ENCODE measurements at places on chromosomes 3 and 15.

DNA sequence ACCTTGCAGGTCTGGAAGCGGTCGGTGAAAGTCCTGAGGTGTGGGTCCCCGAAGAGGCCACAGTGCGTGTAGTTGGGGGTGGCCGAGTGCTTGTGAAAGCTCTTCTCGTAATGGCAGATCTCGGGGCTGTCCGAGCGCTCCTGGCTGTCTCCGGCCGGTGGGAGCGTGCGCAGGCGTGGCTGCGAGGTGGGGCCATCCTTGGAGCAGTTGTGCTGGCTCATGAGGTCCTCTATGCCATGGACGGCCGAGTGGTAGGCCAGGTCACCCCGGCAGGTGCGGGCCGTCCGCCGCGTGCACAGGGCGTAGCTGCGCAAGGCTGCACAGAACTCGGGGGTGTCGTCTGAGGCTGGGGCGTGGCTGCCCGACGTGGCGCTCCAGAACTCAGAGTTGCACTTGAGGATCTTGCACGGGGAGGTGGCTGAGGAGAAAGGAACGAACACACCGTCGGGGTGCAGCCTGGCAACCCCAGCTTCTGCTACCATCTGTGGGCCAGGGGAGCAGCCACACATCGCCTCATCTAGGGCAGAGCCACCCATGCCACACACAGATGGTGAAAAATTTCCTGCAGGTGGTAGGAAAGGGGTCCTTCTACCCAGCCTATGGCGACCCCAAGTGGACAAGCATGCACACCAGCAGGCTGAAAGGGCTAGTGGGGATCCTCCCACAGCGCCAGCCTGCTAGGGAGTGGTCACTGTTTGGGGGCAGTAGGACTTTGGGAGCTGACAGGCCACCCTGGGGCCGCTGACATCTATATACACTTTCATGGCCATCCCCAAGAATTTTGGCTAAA lies 36.7 kb downstream of the RGMA start:
- no peak for DNase-seq

DNA sequence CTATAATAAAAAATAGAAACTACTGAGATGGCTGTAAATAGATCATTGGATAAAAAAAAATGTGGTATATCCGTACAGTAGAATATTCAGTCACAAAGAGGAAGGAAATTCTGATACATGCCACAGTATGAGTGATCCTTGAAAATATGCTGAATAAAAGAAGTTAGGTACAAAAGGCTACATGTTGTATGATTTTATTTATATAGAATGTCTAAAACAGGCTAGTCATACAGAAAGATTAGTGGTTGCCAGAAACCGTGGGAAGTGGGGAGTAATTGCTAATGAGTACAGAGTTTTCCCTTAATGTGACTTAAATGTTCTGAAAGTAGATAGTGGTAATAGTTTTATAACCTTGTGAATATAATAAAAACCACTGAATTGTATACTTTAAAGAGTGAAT lies 24.9 kb upstream of the FAH start:
- no peak for DNase-seq

DNA sequence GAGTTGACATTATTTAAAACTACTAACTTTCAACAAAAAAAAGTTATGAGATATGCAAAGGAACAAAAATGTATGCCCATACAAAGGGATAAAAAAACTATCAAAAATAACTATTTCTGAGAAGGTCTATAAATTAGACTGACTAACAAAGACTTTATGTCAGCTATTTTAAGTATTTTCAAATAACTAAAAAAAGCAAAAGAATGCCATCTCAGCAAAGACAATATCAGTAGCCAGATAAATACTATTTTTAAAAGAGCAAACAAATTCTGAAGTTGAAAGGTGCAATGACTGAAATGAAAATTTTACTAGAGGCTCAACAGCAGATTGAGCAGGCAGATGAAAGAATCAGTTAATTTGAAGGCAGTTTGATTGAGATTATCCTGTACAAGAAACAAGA lies 3.6 kb upstream of the STRIT1 start:
- no peak for DNase-seq

DNA sequence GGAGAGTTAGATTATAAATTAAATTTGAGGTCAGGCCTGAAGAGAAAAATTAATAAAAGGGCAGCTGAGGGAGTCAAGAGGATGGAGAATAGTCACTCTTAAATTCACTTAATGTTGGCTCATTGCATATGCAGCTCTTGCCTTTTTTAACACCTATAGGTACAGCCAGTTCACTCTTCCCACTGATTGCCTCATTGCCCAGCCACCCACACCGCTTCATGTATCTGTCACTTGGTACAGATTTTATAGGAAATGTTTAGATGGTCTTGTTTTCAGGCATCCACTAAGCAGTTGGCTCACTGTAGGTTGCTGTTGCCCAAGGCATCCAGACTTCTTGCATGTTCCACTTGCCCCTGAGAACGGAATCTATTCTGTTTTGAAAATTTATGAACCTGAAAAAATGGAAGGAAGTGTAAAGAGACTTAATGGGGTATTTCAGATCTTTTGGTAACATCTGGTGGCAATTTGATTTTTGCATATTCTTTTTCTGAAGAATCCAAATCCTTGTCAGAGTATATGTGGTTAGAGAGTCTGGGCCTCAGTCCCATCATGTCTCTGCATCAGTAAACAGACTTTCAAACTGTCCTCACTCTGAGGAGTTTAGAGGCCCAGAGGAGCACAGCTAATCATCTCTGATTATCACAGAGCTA lies 151.9 kb downstream of the RBPMS2 start:
- no peak for DNase-seq

DNA sequence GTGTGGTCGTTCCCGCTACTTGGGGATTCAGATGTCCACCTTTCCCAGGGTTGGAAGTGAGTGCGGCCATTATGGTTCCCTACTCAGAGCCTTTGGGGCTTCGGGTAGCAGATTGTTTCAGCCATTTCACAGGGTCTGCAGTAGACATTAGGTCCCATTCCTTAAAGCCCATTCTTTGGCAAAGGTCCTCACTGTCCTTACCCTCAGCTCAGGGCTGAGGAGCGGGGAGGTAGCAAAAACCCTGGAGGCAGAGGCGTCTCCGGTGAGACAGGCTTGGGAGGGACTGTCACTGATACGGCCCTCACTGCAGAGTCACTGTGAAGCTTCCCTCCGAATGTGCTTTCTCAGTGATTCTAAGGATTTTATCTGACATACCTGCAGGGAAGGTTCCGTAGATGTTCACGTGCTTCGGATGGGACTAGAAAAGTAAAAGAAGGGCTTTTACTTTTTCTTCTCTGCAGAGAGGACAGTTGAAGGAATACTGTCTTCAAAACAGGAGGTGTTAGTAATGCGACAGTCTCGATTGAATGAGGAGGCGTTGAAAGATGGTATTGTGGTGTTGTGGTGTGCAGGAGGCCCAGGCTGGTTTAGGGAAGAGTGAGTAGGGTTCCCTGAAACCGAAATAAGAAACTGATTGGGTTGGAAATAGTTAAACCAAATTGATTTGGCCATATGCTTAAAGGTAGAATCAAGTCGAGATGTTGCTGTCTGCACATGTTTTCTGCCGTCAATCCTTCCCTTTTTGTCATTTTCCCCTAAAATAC lies 630 bp downstream of the ATP6V1A start:
- no peak for DNase-seq

GRCh38 chr3:186003610-186004009 lies 65.8 kb upstream of the TRA2B start:
- DNase-seq = no peak

GRCh38 chr3:71462586-71462985 lies 120.9 kb downstream of the FOXP1 start:
- no peak for DNase-seq
